ENCODE measurements at places on chromosomes 1 and 21.

DNA sequence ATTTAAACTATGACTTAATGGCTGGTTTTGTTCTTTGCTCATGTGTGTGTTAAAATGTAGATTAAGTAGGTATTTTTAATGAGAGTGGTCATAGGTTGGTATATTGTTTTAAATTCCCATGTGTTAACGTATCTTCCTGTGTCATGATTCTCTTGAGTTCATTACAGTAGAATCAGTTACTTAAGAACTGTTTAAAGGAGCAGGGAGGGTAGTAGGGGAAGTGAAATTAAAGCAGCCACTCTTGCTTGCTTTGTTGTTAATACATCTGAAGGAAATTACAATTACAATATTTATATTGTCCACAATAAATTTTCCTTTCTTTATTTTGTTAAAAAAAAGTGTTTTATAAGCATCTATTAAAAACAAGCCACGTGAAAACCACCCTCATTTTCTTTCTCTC lies 119.2 kb upstream of the KIAA1614 start:
- DNase-seq = no peak

DNA sequence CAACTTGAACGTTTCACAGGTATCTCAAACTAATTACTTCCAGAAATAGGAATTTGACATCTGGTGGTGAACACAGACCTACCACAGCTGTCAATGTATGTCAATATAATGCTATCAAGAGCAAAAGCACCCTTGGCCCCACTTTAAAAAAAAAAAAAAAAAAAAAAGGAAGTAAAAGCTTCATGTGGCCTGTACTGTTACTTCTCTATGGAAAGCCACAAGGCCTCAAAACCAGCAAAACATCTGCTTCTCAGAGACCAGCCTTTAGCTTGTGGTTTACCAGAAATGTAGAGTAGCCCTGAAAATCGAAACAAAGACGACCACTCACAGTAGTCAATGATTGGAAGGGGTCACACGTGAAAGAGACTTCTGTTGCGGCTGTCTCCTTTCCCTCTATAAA lies 109.6 kb downstream of the SLC45A1 start:
- peak; percentile 9 for DNase-seq

DNA sequence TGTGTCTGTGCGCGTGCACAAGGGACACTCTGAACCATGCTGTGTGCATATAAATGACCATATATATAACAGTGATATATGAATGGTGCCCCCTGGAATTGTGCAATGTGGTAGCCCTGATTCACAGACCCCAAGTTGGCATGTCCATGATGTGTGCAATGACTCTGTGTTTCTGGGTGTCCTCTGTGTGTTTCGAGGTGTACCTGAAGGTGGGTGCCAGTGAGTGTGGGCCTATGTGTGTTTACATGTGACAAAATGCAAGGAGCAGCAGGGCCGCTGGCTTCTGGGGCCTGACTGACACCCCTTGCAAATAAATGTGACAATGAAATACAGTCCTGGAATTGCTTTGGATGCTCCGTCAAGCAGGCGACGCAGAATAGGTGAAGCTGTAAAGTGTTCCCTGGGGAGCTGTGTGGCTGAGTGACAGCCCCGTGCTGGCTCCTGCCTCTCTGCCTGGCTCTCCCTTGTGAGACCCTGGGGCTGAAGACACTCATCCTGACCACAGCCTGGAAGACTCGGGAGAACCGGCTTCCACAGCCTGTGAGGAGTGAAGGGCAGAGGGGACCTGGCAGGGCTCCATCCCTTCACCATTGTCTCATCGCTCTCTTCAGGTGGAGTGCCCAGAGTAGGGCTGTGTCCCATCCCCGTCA lies 38.2 kb upstream of the CSF3R start:
- DNase-seq = no peak

GRCh38 chr21:38477226-38477625 lies 21.1 kb downstream of the ERG start:
- DNase-seq = no peak

- DNase-seq = no peak
Observed at GRCh38 chr21:34320011-34320410, 43.8 kb upstream of the KCNE2 start.

GRCh38 chr1:54129858-54130257 lies 22.9 kb downstream of the CDCP2 start:
- DNase-seq = no peak

GRCh38 chr21:34020005-34020847 lies 53.2 kb upstream of the MRPS6 start:
- DNase-seq = no peak

DNA sequence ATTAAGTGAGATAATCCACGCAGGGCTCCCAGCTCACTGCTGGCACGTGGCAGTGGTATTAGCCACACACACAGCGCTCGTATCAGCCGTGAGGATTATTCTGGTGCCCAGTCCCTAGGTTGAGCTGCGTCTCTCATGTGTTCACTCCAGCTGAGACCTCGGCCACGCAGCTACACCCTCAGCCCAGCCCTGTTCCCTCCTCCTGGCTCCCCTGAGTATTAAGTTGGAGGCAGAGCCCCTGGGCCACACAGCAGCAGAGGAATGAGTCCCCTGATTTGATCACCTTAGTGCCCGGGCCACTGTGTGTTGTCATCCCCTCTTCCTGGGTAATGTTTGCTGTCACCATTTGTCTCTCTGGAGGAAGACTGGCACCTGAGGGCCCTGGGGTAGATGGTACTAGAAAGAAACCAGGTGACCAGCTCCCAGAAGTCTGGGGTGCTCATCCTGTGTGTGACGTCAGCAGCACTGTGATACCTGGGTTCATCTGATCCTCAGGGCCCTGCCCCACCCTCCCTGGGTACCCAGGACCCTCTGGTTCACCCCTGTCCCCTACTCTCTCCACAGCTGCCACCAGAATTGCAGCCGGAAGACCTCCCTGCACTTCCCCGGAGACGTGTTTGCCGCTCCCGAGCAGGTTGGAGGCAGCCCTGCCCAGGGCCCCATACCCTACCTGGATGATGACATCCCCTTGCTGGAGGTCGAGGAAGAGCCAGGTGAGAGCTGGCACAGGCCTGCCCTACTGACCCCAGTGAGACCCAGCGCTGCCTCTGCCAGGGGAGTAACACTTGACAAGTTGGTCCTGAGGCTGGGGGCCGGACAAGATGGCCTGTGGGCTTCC lies 40.1 kb downstream of the DISP3 start:
- DNase-seq = no peak

- no peak for DNase-seq
Observed at GRCh38 chr1:107925565-107925964, 39.4 kb downstream of the VAV3 start.

- DNase-seq = no peak
Observed at GRCh38 chr1:222923506-222923905, 108.7 kb downstream of the DISP1 start.

- no peak for DNase-seq
Observed at GRCh38 chr1:31272369-31272768, 24.2 kb downstream of the SNRNP40 start.

DNA sequence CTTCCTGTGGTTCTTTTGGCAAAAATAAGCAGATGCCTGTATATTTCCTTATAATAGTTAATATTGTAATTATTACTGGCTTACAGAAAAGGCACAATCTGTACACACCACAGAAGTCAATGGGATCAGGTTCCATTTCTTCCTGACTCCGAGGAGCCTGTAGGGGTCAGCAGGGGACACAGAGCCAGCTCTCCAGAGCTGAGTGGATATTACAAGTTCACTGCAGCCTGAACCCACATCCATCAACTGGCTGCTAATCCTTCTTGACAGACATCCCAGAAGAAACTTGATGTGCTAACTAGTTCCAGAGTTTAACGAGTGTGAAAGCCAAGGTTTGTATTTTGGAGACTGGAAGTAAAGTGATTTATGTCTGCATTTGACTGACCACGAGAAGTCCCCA lies 203.8 kb downstream of the LMX1A start:
- no peak for DNase-seq

- DNase-seq = no peak
Observed at GRCh38 chr1:15089258-15089992, 64.1 kb upstream of the TMEM51 start.
